Cerebellar nuclear complex (tissue), 1 donor: ENCODE measurements at places on chromosomes 2 and 18.

DNA sequence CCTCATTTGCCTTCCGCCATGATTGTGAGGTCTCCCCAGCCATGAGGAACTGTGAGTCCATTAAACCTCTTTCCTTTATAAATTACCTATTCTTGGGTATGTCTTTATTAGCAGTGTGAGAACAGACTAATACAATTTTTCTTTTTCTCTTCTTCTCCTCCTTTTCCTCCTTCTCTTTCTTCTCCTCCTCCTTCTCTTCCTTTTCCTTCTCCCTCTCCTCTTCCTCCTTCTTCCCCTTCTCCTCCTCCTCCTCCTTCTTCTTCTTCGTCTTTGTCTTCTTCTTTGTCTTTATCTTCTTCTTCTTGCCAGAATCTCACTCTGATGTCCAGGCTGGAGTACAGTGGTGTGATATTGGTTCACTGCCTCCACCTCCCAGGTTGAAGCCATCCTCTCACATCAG lies 20.2 kb downstream of the SKA1 start:
- no peak for DNase-seq

DNA sequence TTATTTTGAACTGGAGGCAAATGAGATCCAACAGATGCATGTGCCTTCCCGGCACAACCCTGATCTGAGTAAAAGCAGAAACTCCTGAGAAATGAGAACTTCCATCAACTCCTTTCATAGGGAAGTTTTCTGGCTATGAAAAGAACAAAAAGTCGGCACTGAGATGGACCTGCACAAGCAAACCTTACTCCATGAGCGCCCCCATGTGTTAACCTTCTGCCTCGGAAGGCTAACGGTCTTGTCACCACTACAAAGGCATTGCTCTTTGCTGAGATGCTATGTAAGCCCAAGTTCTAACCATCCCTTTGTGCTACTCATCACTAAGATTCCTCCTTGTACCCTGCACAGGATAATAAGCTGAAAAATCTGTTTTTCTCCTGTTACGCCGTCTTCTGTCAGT lies 57.3 kb upstream of the SULT1C3 start:
- DNase-seq: no peak

DNA sequence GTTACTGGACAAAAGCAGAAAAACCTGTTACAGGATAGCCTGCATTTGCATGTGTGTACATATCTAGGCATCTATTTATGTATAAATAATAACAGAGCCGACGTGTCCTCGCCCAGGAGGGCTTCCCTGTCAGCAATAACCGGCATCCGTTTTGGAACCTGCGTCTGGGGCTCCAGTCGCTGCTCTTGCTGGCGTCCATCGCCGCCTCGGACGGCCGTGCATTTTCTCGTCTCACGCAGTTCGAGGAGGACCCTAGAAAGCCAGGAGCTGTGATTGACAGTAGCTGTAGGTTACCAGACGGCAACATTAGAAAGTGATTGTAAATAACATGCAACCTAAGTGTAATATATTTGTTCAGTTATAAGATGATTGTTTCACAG lies 132.6 kb downstream of the NFATC1 start:
- DNase-seq: no peak

GRCh38 chr2:151922845-151923666 lies 94.8 kb upstream of the ARL5A start:
- DNase-seq: no peak

DNA sequence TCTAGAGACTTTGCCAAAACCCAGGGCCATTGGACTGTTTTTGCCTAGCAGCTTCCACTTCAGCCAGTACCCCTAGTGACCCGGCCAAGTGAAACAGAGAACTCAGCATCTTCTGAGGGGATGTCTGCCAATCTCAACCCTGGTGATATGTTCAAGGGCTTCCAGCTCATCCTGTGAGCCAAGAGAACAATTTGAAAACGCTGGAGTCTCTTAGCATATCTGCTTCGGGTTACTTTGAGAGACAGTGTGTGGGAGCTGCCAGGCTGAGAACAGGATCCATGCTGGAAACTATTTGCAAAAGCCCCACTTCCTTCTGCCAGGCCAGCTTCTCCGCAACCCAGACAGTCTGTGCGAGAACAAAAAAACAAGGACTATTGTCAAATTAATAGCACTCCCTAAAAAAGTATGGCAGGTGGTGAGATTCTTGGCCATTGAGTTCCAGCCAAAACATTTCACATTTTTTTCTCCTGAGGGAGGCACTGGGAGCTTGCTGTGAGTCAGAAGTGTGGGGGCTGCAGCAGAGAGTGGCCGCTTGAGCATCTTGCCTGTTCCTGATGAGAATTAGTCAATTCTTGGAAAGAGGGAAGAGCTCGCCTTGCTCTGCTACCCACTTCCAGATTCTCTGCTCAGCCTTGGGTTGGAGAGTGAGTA lies 395.6 kb upstream of the TRIB2 start:
- DNase-seq: no peak

GRCh38 chr2:189056200-189057106 lies 82.3 kb downstream of the COL3A1 start:
- no peak for DNase-seq

- no peak for DNase-seq
Measured at GRCh38 chr2:182824767-182825158, 41.7 kb downstream of the FRZB start.

DNA sequence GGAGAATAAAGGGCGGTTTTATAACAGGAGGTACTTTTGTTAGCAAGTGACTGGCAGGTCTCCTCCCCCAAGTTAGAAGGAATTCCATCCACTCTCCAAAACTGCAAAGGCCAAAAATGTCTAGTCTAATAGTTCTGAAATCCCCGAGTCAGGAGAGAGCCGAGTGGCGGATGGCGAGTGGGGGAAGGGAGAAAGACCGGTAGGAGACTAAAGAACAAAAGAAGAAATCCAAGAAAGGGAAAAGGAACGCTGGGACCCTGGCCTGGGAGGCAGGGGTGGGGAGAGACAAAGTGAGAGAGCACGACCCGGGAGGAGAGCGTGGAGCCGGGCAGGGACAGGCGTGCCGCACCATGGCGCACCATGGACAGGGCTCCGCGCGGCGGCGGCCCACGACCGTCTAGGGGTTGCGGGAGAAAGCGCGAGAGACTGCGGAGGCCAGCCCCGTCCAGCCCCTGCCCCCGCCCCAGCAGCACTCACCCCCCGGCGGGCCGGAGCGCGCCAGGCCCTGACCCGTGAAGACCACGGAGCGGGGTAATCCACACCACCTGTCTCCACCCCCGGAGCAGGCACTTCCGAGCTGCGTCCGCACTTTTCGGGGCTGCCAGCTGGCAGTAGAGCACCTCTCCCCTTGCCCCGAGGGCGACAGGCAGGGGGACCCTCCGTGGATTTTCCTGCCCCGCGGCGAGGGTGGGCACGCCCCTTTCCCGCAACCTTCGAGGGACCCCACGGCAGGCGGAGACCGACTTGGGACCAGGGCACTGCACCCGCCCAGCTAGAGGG lies 1.6 kb downstream of the CDH2 start:
- no peak for DNase-seq

DNA sequence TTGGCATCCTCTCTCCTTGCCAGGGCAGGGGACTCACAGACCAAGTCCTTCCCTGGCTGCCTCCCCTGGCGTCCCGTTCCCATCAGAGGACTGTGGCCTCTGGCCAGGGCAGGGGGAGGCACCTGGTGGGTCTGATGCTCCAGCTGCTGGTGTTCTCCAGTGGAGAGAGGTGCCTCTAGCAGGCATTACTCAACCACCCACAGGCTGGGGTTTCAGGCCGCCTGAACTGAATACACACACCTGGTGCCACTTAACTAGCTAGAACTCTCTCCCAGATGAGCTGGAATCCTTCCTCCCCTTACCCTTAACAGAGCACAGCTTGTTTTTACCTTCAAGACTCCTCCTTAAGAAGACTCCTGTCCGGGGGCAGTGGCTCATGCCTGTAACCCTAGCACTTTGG lies 37.7 kb upstream of the CNGA3 start:
- no peak for DNase-seq

DNA sequence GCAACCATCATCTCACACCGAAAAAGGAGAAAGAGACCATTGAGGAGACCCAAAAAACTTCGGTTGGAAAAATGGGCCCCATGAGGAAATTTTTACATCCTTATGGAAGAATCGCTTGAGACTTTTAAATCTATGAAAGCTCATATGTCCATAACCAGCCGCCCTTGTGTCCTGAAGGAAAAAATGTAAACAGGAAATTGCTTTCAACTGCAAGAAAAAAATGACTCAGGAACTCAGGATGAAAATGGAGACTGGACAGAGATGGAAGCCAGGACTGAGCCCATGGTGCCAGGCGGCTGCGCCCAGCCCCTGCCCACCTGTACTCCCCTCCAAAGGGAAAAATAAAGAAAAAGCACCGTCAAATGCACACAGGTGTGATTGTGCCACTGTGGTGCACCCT lies 81.5 kb upstream of the SLC66A3 start:
- DNase-seq: no peak

- no peak for DNase-seq
Measured at GRCh38 chr18:56460581-56460980, 177.8 kb downstream of the TXNL1 start.

- no peak for DNase-seq
Measured at GRCh38 chr2:203708846-203709396, 2.5 kb downstream of the CD28 start.

GRCh38 chr18:58135701-58136331 lies 91.8 kb downstream of the NEDD4L start:
- DNase-seq: no peak

DNA sequence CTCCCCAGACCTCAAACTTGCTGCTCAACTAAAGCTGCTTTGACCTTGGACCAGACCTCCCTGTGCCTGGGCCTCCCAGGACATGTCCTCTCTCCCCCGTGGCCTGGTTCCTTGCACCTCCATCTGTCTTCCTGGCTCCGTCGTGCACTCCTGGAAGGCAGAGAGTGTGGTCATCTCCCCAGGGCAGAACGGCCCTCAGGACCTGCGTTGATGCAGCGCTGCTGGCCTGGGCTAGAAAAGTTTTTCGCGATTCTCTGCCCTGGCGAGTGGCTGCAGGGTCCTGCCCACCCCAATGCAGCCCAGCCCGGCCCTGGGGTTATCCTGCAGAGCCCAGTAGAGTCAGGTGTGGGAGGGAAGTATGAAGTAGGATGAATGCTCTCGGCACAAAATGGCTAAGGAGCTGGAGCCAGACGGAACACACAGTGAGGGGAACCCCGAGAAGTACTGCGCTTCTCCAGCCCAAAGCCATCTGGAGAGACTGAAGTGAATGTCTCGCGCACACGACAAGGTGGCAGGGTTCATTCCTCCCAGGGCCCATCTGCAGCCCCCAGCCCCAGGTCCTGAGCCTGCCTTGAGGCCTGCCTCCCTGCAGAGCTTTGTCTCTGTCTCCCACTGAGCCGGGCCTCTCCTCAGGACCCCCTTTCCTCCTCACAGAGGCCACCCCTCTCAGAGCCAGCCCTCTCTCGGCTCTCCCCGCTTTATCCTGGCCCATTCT lies 41.7 kb downstream of the ATOH8 start:
- DNase-seq: no peak

GRCh38 chr2:101478181-101479001 lies 3.5 kb upstream of the RFX8 start:
- no peak for DNase-seq

DNA sequence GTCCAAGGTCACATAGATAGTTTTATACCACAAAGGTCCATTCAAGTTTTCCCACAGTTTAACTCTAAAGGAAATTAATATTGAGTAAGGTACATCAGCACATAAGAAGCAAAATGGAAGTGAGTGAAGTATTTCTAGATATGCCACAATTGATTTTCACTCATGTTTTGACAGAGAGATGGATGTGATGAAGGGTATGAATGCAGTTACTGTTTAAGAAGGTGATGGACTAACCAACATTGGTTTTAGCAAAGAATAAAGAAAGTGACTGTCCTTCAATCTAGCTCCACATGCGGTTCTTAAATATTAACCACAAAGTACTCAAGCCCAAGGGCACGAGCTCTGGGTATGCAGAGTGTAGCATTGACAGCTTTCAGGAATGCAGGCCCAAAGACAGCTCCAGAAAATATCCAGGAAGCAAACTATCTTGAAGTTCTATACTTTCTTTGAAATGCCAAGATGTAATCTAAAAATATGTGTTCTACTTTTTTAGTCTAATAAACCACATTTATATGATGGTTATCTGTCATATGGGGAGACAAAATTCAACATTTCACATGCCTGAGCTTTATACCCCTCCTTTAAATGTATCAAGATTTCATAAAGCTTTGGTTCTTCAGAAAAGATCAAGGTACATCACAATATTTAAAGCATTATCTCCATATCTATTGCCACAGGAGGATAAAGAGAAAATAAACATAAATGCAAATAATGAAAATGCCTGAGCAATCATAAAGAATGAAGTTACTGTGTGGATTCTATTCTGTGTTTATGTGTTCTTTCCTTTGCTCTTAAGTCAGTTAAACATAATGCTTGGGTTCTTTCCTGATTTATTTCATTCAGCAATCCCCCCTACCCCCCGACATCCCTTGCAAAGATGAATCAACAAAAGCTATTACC lies 6.7 kb upstream of the SCN1A start:
- DNase-seq: no peak

DNA sequence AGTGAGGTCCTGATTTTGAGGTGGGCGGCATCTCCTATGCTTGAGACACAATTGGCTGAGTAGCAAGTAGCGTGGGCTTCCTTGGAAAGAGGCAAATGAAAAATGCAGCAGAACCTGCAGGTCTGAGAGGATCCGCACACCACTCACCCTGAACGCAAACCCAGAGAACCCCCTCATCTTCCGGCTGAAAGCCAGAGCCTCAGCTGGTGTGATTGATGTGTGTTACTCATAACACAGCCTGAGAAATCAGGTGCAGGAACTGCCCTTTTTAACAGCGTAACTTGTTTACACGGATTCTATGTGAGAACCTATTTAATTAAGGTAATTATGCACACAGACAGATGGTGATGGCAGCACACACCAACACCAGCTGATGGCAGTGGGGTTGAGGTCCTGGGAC lies 123.4 kb downstream of the MRO start:
- DNase-seq: no peak

- DNase-seq: no peak
Measured at GRCh38 chr18:34647251-34647650, 62.8 kb upstream of the DTNA start.

DNA sequence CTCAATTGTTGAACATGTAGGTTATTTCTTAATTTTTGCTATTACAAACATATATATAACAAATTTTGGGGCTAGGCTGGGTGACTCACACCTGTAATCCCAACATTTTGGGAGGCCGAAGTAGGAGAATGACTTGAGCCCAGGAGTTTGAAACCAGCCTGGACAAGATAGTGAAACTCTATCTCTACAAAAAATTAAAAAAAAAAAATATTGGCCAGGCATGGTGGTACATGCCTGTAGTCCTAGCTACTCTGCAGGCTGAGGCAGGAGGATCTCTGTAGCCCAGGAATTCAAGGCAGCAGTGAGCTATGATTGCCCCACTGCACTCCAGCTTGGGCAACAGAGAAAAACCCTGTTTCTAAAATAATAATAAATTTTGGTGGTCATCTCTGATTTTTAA lies 23.5 kb downstream of the SLC4A1AP start:
- no peak for DNase-seq
